ENCODE measurements at places on chromosomes 5 and 9.

- no peaks in the 10 kb centered on the region for H3K27me3 ChIP-seq
- H3K36me3 ChIP-seq, result no peaks in the 10 kb centered on the region
- H3K4me3 ChIP-seq, result no peak overlapping the region
- no peaks in the 10 kb centered on the region for H3K4me1 ChIP-seq
- H3K27ac ChIP-seq, result no peak overlapping the region
These were observed 36.3 kb downstream of the OLFM1 start for GRCh38 chr9:135123773-135124134.

- no peak for DNase-seq
- no peak overlapping the region for H3K27ac ChIP-seq
- no peak overlapping the region for H3K4me3 ChIP-seq
- no peaks in the 10 kb centered on the region for H3K4me1 ChIP-seq
- peaks cover 2% of the 10 kb centered on the region for H3K27me3 ChIP-seq
These were observed 34.8 kb upstream of the LRRC14B start for GRCh38 chr5:156411-157072.

GRCh38 chr9:38677660-38678303 lies 42.2 kb downstream of the FAM240B start:
- H3K27me3 ChIP-seq, result no peaks in the 10 kb centered on the region
- H3K36me3 ChIP-seq, result no peaks in the 10 kb centered on the region
- no peak overlapping the region for H3K27ac ChIP-seq
- no peak overlapping the region for H3K4me3 ChIP-seq

GRCh38 chr5:3026651-3027050 lies 275.2 kb upstream of the IRX2 start:
- H3K27me3 ChIP-seq, result no peaks in the 10 kb centered on the region
- no peak overlapping the region for H3K27ac ChIP-seq
- no peak overlapping the region for H3K4me3 ChIP-seq
- peaks cover 5% of the 10 kb centered on the region for H3K4me1 ChIP-seq
- DNase-seq, result no peak

GRCh38 chr5:134938030-134938429 lies 29.7 kb upstream of the CATSPER3 start:
- H3K36me3 ChIP-seq, result peaks cover 38% of the 10 kb centered on the region
- DNase-seq, result no peak
- no peaks in the 10 kb centered on the region for H3K27me3 ChIP-seq
- H3K4me1 ChIP-seq, result no peaks in the 10 kb centered on the region

DNA sequence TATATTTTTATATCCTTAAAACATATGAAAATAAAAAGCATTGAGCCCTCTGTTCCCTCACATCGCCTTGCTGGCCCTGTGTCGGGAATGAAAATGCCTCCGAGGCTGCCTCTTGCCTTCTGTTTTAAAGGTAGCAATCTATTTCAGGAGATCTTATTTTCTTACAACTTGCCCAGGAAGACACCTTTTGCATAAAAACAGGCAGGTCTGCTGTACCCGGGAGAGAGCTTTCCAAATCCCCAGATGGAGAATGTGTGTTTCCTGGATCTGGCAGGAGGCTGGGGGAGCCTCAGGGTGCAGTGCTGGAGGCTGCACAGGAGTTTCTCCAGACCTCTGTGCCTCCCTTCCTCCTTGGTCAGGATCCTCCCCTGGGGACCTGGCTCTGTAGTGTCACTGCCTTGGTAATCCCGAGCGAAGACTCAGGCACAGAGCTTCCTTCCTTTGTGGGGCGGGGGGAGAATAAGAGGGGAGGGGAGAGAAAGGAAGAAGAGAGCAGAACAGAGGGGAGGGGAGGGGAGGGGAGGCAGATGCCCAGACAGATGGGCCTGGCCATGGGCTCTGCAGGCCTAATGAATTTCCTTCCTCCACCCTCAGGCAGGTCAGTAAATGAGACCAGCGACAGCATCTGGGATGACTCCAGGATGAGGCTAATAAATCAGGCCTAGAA lies 104.0 kb upstream of the BOD1 start:
- no peaks in the 10 kb centered on the region for H3K4me1 ChIP-seq
- no peaks in the 10 kb centered on the region for H3K27me3 ChIP-seq
- no peaks in the 10 kb centered on the region for H3K36me3 ChIP-seq

GRCh38 chr5:157993986-157994691 lies 135.2 kb upstream of the CLINT1 start:
- H3K27ac ChIP-seq, result no peak overlapping the region
- H3K36me3 ChIP-seq, result no peaks in the 10 kb centered on the region
- H3K27me3 ChIP-seq, result peaks cover 39% of the 10 kb centered on the region

DNA sequence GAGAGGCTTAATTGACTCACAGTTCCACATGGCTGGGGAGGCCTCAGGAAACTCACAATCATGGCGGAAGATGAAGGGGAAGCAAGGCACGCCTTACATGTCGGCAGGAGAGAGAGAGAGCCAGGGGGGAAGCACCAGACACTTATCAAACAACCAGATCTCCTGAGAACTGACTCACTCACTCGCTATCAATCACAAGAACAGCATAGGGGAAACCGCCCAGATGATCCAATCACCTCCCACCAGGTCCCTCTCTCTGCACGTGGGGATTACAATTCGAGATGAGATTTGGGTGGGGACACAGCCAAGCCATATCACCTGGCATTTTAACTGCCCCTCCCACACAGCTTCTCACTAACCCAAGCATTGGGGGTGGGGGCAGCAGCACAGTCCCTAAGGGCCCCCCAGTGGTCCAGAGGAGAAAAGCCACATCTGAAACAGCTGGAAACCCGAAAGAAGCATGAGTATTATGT lies 76.1 kb upstream of the ASS1 start:
- H3K27me3 ChIP-seq, result no peaks in the 10 kb centered on the region
- DNase-seq, result peak; percentile 7
- H3K27ac ChIP-seq, result no peak overlapping the region
- H3K36me3 ChIP-seq, result no peaks in the 10 kb centered on the region

DNA sequence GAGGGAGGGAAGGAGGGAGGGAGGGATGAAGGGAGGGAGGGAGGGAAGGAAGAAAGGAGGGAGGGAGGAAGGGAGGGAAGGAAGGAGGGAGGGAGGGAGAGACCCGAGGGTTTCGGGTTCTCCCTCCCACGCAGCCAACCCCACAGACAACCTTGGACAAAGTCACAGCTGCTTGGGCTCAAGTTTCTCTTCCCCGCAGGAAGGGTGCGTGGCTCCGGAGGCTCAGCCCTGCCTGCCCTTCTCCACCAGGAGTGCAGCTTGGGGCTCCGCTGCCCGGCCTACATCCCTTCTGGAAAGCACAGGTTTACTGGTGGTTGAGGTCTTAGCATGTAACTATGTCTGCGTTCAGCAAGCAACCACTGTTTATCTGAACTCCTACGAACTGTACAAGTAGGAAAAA lies 15.0 kb downstream of the SLC12A7 start:
- H3K4me1 ChIP-seq, result no peaks in the 10 kb centered on the region
- no peaks in the 10 kb centered on the region for H3K27me3 ChIP-seq
- H3K4me3 ChIP-seq, result no peak overlapping the region

DNA sequence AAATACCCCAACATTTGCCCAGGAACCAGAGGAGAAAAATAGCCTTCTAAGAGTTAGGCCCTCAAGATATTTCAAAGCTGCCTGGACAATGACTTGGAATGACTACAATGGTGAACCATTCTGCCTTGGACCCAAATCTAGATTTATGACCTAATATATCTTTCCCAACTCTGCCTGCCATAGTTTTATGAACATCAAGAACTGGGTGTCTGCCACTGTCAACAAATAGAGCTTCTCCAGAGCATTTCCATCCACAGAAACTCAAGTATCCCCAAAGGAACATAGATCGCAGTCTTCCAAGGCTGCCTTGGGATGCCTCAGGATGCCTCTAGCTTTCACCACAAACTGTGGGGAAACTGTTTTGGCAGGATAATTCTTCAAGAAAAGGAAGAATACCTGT lies 48.2 kb upstream of the NFIB start:
- no peaks in the 10 kb centered on the region for H3K36me3 ChIP-seq
- no peak for DNase-seq
- no peaks in the 10 kb centered on the region for H3K4me1 ChIP-seq
- no peaks in the 10 kb centered on the region for H3K27me3 ChIP-seq
- H3K27ac ChIP-seq, result no peak overlapping the region
- H3K4me3 ChIP-seq, result no peak overlapping the region

DNA sequence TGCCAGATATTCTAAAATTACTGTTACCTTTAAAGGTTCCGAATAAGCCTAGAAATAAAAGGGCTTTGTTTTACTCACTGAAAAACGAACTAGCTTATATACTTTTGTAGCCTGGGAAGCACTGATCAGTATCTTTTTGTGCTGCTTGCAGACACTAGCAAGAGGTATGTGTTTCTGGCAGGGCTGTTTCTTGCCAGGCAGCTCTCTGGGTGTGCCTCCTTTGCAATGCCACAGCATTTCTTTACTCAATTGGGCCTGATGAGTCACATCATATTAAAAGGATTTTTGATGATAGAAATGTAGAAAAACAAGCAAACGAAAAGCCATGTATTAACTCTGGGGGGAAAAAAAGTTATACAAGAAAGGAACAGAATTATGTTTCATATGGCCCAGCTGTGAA lies 35.6 kb downstream of the CD180 start:
- H3K4me1 ChIP-seq, result peaks cover 52% of the 10 kb centered on the region
- peaks cover 44% of the 10 kb centered on the region for H3K36me3 ChIP-seq

DNA sequence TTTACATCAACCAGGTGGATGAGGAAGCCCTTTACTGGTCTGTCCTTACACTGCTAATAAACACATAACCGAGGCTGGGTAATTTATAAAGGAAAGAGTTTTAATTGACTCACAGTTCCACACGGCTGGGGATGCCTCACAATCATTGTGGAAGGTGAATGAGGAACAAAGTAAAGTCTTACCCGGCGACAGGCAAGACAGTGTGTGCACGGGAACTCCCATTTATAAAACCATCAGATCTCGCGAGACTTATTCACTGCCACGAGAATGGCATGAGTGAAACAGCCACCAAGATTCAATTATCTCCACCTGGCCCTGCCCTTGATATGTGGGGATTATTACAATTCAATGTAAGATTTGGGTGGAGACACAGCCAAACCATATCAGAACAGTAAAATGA lies 67.3 kb upstream of the GRAMD2B start:
- no peak overlapping the region for H3K27ac ChIP-seq
- peaks cover 21% of the 10 kb centered on the region for H3K27me3 ChIP-seq

- H3K27me3 ChIP-seq, result no peaks in the 10 kb centered on the region
- no peak overlapping the region for H3K27ac ChIP-seq
- H3K4me3 ChIP-seq, result no peak overlapping the region
- no peak for DNase-seq
These were observed 979.0 kb downstream of the EFNA5 start for GRCh38 chr5:106691701-106692100.

- no peak overlapping the region for H3K27ac ChIP-seq
- no peaks in the 10 kb centered on the region for H3K36me3 ChIP-seq
- DNase-seq, result no peak
These were observed 145.0 kb upstream of the DMAC1 start for GRCh38 chr9:7944572-7944971.

- H3K27ac ChIP-seq, result no peak overlapping the region
- H3K4me1 ChIP-seq, result no peaks in the 10 kb centered on the region
- H3K36me3 ChIP-seq, result peaks cover 8% of the 10 kb centered on the region
- H3K4me3 ChIP-seq, result no peak overlapping the region
- H3K27me3 ChIP-seq, result no peaks in the 10 kb centered on the region
These were observed 12.1 kb downstream of the GALNT10 start for GRCh38 chr5:154202379-154203260.

GRCh38 chr5:125209650-125210049 lies 463.2 kb upstream of the ZNF608 start:
- no peak for DNase-seq
- H3K27ac ChIP-seq, result no peak overlapping the region
- peaks cover 20% of the 10 kb centered on the region for H3K4me1 ChIP-seq
- no peaks in the 10 kb centered on the region for H3K36me3 ChIP-seq

GRCh38 chr9:22840641-22841040 lies 394.0 kb downstream of the DMRTA1 start:
- no peaks in the 10 kb centered on the region for H3K27me3 ChIP-seq
- no peak overlapping the region for H3K4me3 ChIP-seq
- no peak for DNase-seq
- no peak overlapping the region for H3K27ac ChIP-seq
- H3K36me3 ChIP-seq, result no peaks in the 10 kb centered on the region

GRCh38 chr9:34072868-34073590 lies 24.3 kb upstream of the UBAP2 start:
- H3K27ac ChIP-seq, result no peak overlapping the region
- DNase-seq, result no peak
- no peaks in the 10 kb centered on the region for H3K27me3 ChIP-seq
- H3K4me1 ChIP-seq, result no peaks in the 10 kb centered on the region
- H3K4me3 ChIP-seq, result no peak overlapping the region
- H3K36me3 ChIP-seq, result no peaks in the 10 kb centered on the region

- H3K4me1 ChIP-seq, result no peaks in the 10 kb centered on the region
- no peaks in the 10 kb centered on the region for H3K36me3 ChIP-seq
- no peak for DNase-seq
- H3K4me3 ChIP-seq, result no peak overlapping the region
- H3K27me3 ChIP-seq, result no peaks in the 10 kb centered on the region
- H3K27ac ChIP-seq, result no peak overlapping the region
These were observed 16.2 kb downstream of the PBX3 start for GRCh38 chr9:125763394-125763801.

GRCh38 chr5:124453221-124454051 lies 293.0 kb downstream of the ZNF608 start:
- no peak for DNase-seq
- no peak overlapping the region for H3K27ac ChIP-seq
- no peaks in the 10 kb centered on the region for H3K36me3 ChIP-seq
- H3K27me3 ChIP-seq, result no peaks in the 10 kb centered on the region

- no peak overlapping the region for H3K27ac ChIP-seq
- DNase-seq, result no peak
- H3K36me3 ChIP-seq, result no peaks in the 10 kb centered on the region
- H3K4me1 ChIP-seq, result no peaks in the 10 kb centered on the region
These were observed 21.8 kb upstream of the CPEB4 start for GRCh38 chr5:173866243-173866857.

GRCh38 chr5:22278164-22278563 lies 575.0 kb downstream of the CDH12 start:
- H3K27ac ChIP-seq, result no peak overlapping the region
- no peaks in the 10 kb centered on the region for H3K36me3 ChIP-seq
- H3K4me3 ChIP-seq, result no peak overlapping the region
- no peaks in the 10 kb centered on the region for H3K4me1 ChIP-seq
- H3K27me3 ChIP-seq, result no peaks in the 10 kb centered on the region

DNA sequence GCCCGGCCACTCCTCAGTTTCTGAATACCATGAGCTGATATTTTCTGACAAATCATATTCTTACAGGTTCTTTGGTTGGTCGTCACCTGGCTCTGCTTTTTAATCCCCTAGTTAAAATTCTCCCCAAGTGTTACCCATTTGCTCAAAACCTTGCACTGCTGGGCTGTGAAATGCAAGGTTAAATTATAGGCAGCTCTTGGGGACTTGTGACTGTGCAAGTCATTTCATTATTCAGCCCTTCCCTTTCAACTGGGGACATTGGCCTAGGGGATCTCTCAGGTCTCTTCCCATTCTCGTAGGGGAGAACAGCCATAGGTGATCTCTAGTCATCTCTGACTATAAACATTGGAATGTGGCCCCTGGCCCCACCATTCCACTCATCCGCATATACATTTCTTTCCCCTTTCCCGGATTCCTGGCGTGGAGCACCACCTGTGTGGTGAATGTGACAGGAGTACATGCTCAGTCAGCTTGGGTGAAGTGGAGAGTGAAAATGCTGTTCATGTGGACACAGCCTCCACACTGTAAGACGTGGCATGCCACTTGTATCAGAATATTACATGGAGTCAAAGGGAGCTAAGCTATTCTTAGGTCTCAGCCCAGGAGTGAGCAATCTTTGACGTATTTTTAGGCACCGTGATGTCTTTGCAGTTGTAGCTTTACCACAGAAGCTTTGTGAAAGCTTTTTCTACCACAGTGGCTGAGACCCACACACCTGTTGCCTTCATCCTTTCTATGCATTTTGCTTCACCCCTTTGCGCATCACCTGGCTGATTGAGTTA lies 386.7 kb downstream of the KDM4C start:
- H3K27me3 ChIP-seq, result no peaks in the 10 kb centered on the region
- peaks cover 12% of the 10 kb centered on the region for H3K36me3 ChIP-seq
- no peak overlapping the region for H3K27ac ChIP-seq
- no peak overlapping the region for H3K4me3 ChIP-seq
- no peak for DNase-seq
